ENCODE measurements at places on chromosomes 1 and 21.

DNA sequence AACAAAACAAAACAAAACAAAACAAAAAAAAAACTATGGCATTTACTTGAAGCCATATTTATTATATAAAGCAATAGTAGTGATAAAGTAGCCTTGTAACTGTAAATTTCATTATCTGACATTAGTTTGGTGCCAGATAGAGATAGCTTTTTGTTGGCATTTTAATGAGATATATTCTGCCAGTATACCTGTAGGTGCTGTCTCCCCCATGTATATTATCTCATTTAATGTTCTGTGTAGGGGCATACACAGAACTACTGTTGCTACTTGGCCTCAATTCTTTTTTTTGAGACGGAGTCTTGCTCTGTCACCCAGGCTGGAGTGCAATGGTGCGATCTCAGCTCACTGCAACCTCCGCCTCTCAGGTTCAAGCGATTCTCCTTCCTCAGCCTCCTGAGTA, 67.4 kb downstream of the TMEM200B start:
- DNase-seq, result no peak

DNA sequence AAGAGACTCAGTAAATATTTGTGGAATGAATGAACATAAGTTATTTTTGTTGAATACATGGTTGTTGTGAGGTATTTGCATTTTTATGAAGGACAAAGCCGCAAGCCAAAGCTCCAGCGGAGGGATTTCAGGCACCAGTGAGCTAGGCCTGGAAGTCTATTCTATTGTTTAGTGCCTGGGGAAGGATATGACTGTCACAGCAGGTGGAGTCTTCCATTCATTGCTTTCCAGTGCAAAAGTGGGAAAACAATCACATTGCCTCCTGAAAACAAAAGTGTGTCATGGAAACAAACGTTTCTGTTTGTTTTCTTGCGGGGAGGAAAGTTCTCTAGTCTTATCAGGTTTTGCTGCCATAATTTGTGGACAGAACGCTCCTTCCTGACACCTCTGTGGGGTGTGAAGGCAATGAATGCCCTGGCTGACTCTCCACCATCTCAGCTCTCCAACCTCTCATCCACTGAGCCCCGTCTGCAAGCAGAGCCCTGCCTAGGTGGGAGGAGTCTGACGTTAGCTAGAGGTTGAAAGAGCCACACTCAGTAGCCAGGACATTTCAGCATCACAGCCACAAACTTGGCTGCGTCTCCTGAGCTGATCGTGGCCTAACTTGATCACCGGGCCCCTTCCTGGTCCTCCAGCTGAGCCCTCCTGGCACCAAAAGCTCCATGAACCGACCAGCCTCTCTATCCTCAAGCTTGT, 739.1 kb downstream of the MATN1 start:
- DNase-seq, result no peak

GRCh38 chr1:56535939-56536338, 43.4 kb downstream of the PLPP3 start:
- DNase-seq, result peak; percentile 85

GRCh38 chr1:42476605-42477004, 13.5 kb downstream of the CCDC30 start:
- DNase-seq, result no peak

DNA sequence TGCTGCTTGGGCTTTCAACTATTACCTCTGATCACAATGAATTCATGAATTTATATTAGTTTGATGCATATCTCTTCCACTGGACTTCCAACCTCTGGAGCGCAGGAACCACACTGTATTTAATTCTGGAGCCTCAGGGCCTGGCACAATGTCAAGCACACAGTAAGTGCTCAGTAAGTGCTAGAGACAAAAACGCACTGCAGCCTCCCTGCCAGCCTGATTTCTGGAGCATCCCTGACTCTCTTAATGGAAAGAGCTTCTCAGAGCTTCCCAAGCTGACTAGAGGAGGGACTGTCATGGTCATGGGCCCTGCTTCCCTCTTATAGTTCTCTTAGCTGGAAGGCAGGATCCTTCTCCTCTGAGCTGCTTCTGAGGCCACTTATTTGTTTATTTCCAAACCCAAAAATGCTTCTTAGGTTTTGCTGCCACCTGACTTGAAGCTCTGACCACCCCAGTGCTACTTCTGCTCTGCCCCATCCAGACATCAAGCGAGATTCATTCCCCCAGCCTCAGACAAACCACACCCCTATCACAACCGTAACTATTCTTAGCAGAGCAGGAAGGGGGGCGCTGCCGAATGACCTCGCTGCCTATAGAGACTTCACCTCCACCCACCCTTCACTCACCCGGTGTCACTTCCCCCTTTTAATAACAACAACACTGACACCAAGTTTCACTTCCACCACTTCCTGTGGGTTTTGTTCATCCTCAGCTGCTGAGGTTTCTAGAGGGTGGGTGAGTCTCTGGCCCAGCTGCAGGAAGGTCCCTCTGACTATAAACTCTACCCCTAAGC, 33.6 kb downstream of the NUAK2 start:
- DNase-seq, result no peak

- no peak for DNase-seq
Observed at GRCh38 chr21:35438643-35439404, 389.7 kb upstream of the RUNX1 start.

GRCh38 chr1:205896351-205896750, 46.4 kb upstream of the PM20D1 start:
- no peak for DNase-seq

- DNase-seq, result no peak
Observed at GRCh38 chr1:103561643-103562395, 9.6 kb upstream of the AMY2B start.

GRCh38 chr1:242147096-242147976, 148.4 kb upstream of the MAP1LC3C start:
- DNase-seq, result no peak

GRCh38 chr21:36460866-36461265, 19.1 kb downstream of the CLDN14 start:
- DNase-seq, result no peak

DNA sequence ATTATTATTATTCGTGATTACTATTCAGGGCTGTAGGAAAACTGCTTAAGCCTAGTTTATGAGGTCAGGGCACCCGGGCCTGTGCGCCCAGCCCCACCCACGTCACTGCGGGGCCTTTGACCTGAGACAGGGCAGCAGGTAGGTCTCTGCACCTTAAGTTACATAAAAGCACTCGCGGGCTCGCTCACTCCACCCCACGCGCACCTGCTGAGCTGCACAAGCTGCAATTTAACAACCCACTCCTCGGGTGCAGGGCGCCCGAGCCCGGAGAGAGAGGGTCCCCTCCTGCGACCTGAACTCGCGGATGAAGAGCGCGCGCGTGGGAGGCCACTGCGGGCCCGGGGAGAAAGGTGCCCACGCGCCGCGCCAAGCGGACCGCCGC, 477 bp downstream of the ICMT start:
- peak; percentile 43 for DNase-seq

DNA sequence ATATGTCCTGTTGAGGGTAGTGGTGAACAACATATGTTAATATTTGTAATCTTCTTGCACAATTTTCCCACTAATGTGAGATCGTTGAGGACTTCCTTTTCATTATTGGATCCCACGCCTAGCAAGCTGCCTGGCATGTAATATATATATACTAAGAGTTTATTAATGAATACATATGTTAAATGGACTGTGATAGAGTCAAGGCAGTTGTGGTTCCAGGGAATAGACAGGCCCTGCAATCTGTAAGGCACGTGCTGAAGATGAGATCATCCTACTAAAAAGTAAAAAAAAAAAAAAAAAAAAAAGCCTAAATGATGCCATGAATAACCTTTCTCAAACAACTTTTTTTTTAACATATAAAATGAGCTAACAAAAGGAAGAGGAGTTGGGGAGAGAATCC, 28.9 kb downstream of the PLPPR5 start:
- DNase-seq, result no peak

GRCh38 chr21:45014747-45015468, 59.5 kb upstream of the ADARB1 start:
- no peak for DNase-seq

GRCh38 chr1:214833178-214833756, 230.3 kb downstream of the CENPF start:
- no peak for DNase-seq

DNA sequence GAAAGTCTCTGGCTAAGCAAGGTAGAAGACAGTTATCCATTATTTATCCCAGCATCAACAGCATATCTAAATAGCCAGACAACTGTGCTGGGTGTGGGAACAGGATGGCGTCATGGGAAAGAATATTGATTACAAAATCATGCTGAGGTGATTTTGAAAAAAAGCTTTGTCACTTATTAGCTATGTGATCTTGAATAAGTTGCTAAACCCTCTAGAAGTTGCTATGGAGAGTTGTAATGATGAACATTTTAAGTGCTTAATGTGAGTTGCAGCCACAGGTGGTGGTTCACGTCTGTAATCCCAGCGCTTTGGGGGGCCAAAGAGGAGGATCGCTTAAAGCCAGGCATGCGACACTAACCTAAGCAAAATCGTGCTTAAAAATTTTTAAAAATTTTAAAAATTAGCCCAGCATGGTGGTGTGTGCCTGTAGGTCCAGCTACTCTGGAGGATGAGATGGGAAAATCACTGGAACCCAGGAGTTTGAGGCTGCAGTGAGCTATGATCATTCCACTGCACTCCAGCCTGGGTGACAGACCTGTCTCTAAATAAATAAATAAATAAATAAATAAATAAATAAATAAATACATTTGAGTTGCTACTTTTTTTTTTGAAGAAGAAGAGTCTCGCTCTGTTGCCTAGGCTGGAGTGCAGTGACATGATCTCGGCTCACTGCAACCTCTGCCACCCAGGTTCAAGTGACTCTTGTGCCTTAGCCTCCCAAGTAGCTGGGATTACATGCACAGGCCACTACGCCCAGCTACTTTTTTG, 33.6 kb downstream of the WNT2B start:
- DNase-seq, result no peak

DNA sequence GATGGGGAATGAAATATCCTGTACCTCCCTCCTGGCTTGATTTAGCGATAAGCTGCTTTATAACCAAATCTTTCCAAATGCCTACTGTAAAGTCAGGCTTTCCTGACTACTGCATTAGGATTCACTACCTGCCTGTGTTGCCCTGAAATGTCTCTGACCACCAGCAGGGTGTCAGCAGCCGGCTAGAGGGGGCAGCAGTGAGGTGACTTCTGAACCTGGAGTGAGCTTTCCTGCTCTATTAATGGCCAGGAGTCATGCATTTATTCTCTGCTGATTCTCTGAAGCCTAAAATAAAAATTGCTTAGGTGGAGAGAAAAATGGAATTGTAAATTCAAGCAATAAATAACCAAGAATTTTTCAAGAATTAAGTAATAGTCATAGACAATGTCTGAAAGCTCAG, 2.5 kb downstream of the BACE2 start:
- DNase-seq, result peak; percentile 57

- no peak for DNase-seq
Observed at GRCh38 chr1:206472886-206473285, 2.6 kb downstream of the IKBKE start.

GRCh38 chr1:7427605-7428300, 343.3 kb upstream of the VAMP3 start:
- DNase-seq, result no peak

- DNase-seq, result peak; percentile 66
Observed at GRCh38 chr21:42818328-42818749, 61.0 kb downstream of the WDR4 start.

DNA sequence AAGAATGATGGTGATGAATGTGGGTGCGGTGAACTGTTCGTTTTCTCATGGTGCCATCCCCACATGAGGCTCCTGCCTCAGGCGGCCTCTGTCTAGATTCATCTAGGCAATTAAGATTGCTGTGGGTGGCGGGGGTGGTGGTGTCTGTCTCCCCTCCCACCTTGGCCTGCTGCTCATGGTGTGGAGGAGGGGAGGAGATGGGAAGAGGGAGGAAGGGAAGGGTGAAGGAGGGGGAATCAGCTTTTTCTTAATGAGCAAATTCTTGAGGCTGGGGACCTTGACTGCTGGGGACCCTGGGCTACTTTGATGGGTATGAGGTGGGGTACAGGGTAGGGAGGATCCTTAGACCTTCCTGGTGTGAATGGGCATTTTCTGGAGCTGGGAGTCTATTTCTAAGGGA, 55.8 kb downstream of the H3-3A start:
- no peak for DNase-seq

GRCh38 chr1:146012703-146013558, 8.6 kb downstream of the HJV start:
- DNase-seq, result peak; percentile 59

DNA sequence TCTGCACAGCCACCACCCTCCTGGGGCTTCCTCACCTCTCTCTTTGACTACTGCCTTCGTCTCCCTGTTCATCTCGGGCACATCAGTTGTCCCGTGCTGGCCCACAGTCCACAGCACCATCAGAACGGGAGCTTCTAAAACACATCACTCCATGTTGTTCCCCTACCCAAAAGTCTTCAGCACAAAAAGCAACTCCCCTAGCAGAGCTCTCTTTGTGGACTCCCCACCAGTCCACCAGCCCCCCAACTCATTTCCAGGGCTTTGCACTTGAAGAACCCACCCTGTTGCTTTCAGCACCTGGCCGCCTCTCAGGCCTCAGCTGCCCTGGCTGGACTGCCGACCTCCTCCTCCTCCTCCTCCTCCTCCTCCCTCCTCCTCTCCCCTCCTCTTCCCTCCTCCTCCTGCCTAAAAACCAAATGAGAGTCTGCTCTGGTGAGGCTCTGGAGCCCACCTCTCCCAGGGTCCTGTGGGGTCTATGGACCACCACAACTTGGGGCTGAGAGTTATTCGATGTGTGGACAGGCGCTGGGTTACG, 251.2 kb upstream of the VAMP3 start:
- no peak for DNase-seq

- DNase-seq, result no peak
Observed at GRCh38 chr1:205122489-205122882, 708 bp upstream of the RBBP5 start.

GRCh38 chr1:230268371-230269170, 157.6 kb downstream of the PGBD5 start:
- peak; percentile 66 for DNase-seq

DNA sequence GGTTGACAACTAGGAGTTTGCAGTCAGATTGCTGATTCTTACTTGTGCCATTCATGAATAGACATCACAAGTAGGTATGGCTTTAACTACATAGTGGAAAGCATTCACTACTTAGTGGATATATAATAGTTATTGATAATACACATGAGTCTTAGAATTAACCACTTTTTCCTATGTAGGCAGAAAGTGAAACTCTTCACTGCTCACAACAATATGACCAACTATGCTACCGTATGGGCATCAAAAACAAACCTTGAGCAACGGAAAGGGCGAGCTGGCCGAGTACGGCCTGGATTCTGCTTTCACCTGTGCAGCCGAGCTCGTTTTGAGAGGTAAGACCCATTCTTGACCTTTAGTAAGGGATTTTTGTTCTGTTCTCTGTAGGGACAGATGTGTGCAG, 38.7 kb downstream of the DHX9 start:
- DNase-seq, result no peak

All from body of pancreas (tissue), 4 donors.